DMS79 treated with DMSO at 0.1 percent for 48 hours (cell line): ENCODE measurements at places on chromosomes 11 and 22.

DNA sequence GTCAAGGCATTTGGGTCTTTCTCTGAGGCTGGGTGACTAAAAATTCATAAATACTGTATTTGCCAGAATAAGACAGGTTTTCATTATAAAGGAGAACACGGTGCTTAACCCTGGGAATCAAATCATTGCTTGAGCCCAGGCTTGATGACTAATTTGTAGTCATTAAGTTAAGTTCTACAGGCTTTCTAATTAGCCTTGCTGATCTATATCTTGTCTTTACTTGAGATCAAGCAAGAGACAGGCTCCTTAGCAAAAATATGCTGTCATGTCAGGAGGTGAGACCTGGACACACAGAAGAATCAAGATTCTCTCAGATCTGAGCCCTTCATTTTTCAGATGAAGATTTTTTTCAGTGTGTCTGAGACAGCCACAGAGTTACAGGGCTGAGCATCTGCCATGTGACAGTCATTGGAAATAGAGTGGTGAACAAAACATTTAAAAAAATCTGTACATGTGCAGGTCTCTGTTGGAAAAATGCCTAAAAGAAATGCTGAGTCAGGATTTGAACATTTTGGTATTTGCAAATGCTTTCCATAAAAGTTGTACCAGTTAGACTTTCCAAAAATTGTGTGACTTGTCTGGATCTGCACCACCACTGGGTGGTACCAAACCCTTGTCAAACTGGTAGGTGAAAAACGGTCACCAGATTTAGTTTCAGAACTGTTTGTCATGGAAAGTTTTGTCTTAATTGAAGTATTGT is 14.6 kb downstream of the ACAT1 start:
- DNase-seq = no peak

GRCh38 chr11:65651589-65652510 is 10.9 kb downstream of the RELA start:
- peak; percentile 51 for DNase-seq

GRCh38 chr11:93751001-93751400 is 9.5 kb downstream of the C11orf54 start:
- no peak for DNase-seq

- no peak for DNase-seq
Observed at GRCh38 chr11:94217705-94218104, 86.7 kb upstream of the IZUMO1R start.

GRCh38 chr11:69746752-69747742 is 28.1 kb downstream of the FGF4 start:
- DNase-seq = no peak

- no peak for DNase-seq
Observed at GRCh38 chr11:66950112-66950535, 8.1 kb downstream of the PC start.

DNA sequence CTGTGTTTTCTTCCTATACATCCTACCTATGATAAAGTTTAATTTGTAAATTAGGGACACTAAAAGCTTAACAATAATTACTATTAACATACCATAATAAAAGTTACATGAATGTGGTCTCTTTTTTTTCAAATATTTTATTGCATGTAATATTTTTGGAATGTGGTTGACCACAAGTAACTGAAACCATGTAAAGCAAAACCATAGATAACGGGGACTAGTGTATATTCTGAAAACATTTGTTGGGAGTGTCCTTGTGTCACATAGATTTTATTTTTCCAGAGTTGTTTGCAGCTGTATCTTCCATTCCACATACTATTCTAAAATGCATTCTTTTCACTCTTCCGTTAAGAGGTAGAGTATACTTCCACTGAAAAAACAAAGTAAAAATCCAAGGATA is 200.4 kb downstream of the KIF18A start:
- no peak for DNase-seq

- DNase-seq = no peak
Observed at GRCh38 chr11:9784602-9785315, 120.9 kb downstream of the SWAP70 start.

DNA sequence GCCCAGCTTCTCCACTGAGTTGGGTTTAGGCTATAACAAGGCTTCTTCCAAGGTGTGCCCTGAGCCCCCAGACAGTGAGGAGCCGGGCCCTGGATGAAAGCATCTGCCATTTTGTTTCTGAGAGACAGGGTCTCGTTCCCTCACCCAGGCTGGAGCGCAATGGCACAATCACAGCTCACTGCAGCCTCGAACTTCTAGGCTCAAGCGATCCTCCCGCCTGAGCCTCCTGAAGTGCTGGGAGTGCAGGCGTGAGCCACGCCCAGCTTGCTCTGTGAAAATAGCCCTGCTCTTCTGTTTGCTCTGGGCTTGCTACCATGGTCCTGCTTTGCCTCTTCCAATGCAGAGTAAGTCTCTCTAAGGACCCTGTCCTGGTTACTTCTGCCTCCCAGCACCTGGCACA is 6.7 kb downstream of the DENND6B start:
- no peak for DNase-seq

DNA sequence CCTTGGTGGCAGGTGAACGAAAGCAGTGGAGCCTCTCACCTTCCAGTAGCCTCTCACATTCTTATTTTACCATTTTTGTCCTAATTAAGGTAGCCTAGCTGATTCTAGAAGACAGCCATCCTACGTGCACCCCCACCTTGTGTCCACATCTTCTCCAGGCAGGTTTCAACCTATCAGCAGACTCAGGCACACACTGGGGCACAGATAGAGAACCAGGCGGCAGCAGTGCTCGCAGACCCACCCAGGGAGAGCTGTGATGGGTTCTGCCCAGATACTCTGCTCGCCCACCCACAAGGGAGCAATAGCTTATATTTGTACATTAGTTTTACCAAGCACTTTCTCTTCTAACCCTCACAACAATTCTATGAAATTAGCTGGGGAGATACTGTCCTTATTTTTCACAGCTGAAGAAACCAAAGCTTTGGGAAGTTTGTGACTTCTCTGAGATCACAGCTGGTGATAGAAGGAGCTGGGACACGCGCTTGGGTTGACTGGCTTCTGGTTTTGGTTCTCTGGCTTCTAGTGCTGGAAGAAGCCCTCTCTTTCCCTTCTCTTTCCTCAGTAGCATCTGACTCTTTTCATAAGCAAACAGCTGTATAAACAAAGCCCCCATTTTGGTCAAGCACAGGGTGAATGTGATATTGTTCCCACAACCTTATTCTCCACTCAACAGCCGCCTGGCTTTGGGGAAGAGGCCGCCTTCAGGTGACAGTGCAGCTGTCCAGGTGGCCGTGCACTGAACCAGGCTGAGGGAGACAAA is 36.9 kb downstream of the PPP2R1B start:
- DNase-seq = no peak

DNA sequence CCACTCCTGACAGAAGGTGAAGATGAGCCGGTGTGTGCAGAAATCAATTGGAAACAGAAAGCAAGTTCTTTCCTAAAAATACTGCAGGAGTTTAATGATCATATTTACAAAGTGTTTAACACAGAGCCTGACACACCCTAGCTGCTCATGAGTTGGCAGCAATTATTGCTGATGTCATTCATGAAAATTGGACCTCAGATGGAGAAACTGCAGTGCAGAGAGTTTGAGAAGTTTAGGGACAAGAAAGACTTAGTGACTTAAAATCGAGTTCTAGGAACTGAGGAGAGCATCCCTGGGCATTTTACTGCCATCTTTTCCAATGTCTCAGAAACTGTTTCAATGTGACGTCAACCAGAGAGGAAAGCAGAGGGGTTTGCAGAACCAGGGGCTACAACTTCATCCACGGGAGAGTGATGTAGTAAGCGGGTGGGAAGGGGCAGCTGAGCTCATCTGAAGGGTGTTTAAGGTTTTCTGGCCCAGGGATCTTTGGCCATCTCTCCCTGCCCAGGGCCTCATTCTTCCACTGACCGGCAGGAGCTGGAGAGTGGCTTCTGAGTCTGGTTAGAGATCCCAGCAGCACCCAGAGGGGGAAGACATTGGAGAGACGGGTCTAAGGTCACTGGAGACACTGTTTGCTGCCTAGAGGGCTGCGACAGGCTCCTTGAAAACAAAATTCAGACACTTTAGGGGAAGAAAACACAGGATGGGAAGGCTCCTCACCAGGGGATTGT is 21.1 kb upstream of the IGLL5 start:
- DNase-seq = no peak

DNA sequence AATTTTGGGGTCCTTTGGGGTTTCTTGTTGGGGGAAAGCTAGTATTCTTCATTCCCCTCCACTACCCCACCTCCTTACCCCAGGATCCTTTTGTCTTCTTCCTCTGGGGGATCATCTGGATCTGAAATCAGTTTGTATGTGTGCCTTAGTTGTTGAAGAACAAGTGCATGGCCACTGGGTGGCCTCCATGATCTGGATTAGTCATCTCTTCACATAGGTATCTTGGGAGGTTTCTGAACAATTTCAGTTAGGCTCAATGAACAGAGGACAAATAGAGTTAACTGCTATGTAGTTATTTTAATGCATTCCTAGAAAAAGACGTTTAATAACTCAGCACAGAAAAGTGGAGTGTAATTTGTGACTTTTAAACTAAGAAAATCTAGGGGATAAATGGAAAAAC is 7.1 kb upstream of the VWA5A start:
- DNase-seq = no peak

DNA sequence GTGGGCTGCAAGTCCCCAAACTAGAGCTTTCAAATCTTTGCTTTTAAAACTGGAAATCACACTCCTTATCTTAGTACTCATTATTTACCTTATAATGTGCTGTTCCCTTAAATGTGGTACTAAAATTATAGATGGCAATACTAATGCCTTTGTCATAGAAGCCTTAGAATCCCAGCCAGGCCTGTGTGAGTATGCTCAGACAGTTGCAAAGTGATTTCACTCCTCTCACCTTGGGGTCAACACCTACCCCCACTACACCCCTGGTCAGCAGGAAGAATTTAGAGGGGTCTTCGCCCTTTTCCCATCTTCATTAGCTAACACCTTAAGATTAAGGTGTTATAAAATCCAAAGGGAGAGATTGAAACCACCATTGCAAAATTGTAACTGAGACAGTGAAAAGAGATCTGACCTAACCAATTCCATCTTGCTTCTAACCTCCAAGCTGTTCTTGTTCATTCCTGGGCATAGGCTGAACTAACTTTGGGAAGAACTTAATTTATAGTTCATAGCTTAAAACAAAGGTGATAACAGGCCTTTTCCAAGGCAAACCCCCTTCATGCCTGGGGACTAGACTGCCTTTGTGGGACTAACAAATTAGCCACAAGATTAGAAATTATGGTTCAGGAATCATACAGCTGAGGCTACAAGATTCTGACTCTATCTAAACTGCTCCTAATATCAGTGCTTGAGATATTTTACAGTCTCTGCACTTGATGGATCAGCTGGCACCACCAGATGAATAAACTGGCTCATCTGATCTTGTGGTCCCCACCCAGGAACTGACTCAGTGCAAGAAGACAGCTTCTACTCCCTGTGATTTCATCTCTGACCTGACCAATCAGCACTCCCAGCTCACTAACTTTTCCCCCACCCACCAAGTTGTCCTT is 10.4 kb upstream of the MRPL17 start:
- no peak for DNase-seq

DNA sequence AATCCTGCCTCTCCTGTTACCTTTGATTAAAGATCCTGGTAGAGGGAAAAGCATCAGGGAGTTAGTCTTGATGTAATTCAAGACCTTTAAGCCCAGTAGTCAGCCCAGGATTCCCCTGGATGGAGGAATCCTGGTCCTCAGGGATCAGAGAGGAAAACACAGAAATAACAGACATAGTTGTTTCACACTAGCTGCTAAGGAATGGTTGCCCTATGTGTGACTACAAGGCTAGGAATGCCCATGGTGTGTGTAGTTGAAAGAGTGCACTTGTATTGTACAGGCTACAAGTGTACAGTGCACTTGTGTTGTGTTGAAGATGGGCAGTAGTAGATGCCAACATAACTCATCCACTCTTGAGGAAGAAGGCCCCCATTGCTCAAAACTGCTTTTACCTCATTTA is 226.8 kb downstream of the AASDHPPT start:
- DNase-seq = no peak

DNA sequence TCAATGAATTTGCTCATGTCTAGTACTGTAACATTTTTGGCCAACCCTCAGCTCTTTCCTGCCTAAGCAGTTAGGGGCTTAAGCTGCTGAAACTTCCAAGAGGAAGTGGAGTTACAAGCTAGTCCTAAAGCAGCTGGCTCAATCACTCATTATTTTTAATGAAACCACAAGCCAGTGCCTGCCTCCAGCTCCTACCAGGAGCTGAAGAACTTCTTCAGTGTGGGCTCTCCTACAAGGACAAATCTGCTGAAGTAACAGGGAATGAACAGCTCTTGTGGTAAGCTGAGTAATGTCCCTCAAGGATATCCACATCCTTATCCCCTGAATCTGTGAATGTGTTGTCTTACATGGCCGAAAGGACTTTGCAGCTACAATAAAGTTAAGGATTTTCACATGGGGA is 112.5 kb downstream of the BBOX1 start:
- DNase-seq = no peak

DNA sequence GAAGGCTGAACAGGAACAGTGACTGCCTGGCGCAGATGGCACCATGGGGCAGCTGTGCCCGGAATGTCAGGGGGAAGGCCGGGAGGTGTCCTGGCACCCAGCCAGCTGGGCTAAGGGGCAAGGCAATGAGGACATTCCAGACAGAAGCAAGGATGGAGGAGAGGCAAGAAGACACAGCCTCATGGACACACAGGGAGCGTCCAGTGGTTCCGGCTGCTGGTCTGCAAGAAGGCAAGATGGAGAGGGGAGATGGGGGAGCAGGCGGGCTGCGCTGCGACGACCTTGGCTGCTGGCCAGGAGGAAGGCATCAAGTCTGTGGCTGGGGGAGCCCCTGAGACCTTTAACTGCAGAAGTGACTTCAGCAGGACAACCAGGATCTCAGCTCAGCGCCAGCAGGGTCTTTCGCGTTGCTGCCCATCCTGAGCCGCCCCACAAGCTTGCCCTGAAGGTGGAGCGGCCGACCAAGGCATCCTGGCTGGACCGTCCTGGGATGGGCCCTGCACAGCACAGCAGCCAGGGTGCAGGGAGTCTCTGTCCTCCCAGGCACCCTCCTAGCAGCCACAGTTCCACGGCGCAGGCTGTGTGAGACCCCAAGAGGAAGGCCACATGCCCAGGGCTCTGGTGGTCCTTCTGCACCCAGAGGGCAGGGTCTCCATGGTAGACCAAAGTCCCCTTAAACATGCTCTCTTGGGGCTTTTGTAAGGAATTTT is 531.7 kb downstream of the BRD1 start:
- DNase-seq = no peak

DNA sequence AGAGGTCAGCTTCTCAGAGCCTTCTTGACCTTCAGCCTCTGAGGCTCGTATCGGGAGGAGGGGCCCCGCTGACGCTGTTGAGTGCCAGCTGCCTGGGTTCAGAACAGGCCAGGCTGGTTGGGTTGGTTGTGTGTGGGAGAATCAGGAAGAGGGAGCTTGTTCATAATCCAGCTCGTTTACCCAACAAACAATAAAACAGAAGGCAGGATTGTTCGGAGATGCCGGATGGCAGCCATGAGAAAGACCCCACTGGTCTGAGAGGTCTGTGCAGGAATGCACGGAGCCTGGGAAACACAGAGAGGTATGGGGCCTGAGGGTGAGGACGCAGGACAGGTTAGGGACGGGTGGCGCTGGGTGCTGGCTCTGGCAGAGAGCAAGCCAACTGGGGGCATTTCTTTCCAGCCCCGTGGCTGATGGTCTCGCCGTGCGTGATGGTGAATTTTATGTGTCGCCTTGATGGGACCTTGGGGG is 31.6 kb upstream of the SHANK2 start:
- DNase-seq = no peak

GRCh38 chr11:62880231-62880802 is 379 bp upstream of the SLC3A2 start:
- no peak for DNase-seq
